ENCODE measurements at places on chromosomes 6 and 20. TPM values are rescaled to one million over a fixed set of nuclear protein-coding genes. Genes with fewer than 3 reads are reported as not detected.

DNA sequence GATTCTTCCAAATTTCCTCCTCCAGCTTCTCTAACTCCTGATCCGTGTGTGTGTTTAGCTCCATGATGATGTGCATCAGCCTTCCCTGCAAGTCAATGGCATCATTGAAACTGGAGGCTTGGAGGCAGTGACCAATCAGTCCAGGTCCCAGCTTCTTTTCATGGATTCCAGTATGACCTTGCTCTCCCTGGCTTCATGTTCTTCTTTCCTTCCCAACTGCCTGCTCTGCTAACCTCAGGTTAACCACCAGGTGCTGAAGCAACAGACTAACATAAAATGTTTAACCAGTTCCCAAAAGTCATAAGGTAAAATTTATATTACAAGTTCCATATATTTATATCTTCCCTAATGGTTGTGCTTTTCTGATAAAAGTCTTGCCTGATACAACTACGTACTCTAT, 512.8 kb upstream of the EPHA7 start:
- DNase-seq: no peak
- no peak overlapping the region for H3K27ac ChIP-seq
- H3K36me3 ChIP-seq: no peaks in the 10 kb centered on the region
- H3K4me3 ChIP-seq: no peak overlapping the region

DNA sequence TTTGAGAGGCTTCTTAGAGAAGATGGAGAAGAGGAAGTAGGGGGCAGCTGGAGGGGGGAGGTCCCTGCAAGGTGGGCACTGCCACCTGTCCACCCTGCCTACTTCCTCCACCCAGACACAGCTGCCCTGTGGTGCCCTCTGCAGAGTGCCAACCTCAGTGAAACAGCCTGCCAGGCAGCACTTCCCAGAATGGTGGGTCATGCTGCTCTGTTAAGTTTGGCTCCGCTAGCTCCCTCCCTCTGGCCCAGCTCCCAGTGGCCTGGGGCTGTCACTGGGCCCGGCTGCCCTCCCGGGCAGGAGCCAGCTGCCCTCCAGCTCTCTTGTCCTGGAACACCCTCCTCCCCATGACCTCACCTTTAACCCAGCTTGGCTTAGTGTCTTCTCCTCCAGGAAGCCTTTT, 5.1 kb upstream of the EPB41L1 start:
- H3K4me1 ChIP-seq: peaks cover 17% of the 10 kb centered on the region
- DNase-seq: peak; percentile 89
- no peaks in the 10 kb centered on the region for H3K36me3 ChIP-seq
- H3K27me3 ChIP-seq: no peaks in the 10 kb centered on the region
- no peak overlapping the region for H3K4me3 ChIP-seq
- peak overlapping the region; percentile 94 for H3K27ac ChIP-seq

PCK1 gene
- polyA plus RNA-seq: 0.56 TPM

DNA sequence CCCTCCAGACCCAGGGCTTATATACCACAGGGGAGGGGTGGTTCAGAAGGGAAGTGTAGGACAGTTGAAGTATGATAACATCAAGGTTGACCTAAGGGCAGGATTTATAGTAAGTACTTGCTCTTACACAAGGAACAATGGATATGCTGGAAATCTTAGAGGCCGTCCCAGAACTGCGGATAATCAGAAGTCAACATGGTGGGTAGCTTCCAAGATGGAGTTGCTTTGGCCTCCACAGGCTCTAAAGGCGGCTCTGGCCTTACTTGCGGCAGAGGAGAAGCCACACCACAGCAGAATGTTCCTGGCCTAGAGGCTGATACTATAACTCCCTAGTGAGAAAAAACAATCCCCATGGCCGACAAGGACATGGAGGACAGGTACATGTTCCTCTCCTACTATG, 344.7 kb downstream of the CDC5L start:
- H3K27me3 ChIP-seq: no peaks in the 10 kb centered on the region
- H3K36me3 ChIP-seq: no peaks in the 10 kb centered on the region
- no peak overlapping the region for H3K4me3 ChIP-seq

OXT gene
- polyA plus RNA-seq: not detected

LTA gene
- 0.20 TPM for polyA plus RNA-seq

DPPA5 gene
- polyA plus RNA-seq: not detected

- no peaks in the 10 kb centered on the region for H3K4me1 ChIP-seq
- H3K27me3 ChIP-seq: no peaks in the 10 kb centered on the region
- H3K4me3 ChIP-seq: no peak overlapping the region
- DNase-seq: no peak
Observed at GRCh38 chr6:782141-782540, 89.2 kb upstream of the EXOC2 start.

DNA sequence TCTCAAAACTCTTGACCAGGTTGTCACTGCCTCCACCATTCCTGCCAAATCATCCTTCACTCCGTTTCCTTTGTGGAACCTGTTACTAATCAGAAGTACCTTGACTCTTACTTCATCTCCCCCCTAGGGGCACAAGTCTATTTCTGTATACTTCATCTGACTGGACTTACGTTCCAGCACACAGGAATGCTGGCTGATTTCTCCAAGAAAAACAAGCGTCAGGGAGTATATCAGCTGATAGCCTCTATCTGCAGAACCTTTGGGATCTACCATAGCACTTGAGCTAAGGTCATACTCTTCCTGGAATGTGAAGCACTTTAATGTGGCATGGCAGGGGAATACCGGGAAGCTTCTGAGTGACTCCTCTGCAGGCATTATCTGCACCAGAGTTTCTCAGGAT, 178.1 kb upstream of the MOCS1 start:
- no peak overlapping the region for H3K4me3 ChIP-seq
- no peak for DNase-seq
- H3K27ac ChIP-seq: no peak overlapping the region
- H3K36me3 ChIP-seq: no peaks in the 10 kb centered on the region

PRSS16 gene
- 1.1 TPM for polyA plus RNA-seq

DNA sequence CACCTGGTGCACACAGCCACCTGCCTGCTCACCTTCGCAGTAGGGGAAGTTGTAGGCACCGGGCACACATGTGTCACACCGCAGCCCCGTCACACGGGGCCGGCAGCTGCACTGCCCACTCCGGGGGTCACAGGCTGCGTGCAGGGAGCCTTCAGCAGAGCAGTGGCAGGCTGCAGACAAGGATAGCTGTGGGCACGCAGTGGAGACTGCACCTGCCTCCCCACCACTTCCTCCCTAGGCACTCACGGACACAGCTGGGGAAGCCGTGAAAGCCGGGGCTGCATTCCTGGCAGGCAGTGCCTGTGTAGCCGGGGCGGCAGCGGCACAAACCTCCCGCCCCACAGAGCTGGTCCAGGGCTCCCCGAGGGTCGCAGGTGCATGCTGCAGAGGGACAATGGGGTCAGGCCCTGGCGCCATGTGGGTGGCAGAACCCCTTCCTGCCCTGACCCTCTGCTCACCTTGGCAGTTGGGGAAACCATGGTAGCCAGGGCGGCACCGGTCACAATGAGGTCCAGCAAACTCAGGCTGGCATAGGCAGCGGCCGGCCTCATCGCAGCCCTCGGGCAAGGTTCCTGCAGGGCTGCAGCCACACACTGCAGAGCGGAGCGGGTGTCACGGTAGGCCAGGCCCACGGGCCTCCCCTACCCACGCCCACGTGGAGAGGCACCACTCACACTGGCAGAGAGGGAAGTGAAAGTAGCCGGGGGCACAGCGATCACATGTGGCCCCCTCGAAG, 29.4 kb downstream of the LAMA5 start:
- DNase-seq: no peak
- no peaks in the 10 kb centered on the region for H3K36me3 ChIP-seq
- no peaks in the 10 kb centered on the region for H3K27me3 ChIP-seq
- no peak overlapping the region for H3K27ac ChIP-seq
- no peak overlapping the region for H3K4me3 ChIP-seq

DNA sequence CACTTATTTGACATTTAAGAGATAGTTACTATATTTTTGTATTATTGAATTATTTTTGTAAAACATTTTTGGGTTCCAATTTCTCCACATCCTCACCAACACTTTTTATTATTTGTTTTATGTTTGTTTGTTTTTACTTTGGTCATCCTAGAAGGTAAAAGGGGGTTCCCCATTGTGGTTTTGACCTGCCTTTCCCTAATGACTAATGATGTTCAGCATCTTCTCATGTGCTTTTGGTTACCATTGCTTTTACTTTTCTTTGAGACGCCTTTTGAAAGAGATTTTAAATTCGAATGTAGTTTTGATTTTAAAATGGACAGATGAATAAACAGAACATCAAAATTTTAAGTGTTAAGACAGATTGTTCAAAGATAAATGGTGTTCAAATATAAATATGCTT, 46.9 kb downstream of the AK9 start:
- H3K4me3 ChIP-seq: no peak overlapping the region
- H3K4me1 ChIP-seq: no peaks in the 10 kb centered on the region
- no peak for DNase-seq
- no peaks in the 10 kb centered on the region for H3K36me3 ChIP-seq

- H3K4me1 ChIP-seq: no peaks in the 10 kb centered on the region
- H3K36me3 ChIP-seq: no peaks in the 10 kb centered on the region
- no peaks in the 10 kb centered on the region for H3K27me3 ChIP-seq
- H3K27ac ChIP-seq: no peak overlapping the region
- DNase-seq: no peak
Observed at GRCh38 chr6:6844530-6844929, 256.0 kb downstream of the LY86 start.

CCDC170 gene
- polyA plus RNA-seq: 3.5 TPM

GRCh38 chr20:35710039-35710438, 10.8 kb downstream of the ROMO1 start:
- peaks cover 3% of the 10 kb centered on the region for H3K4me1 ChIP-seq
- H3K27ac ChIP-seq: no peak overlapping the region
- H3K36me3 ChIP-seq: peaks cover 97% of the 10 kb centered on the region
- H3K27me3 ChIP-seq: no peaks in the 10 kb centered on the region
- no peak for DNase-seq
- no peak overlapping the region for H3K4me3 ChIP-seq

OPN5 gene
- polyA plus RNA-seq: not detected

DNA sequence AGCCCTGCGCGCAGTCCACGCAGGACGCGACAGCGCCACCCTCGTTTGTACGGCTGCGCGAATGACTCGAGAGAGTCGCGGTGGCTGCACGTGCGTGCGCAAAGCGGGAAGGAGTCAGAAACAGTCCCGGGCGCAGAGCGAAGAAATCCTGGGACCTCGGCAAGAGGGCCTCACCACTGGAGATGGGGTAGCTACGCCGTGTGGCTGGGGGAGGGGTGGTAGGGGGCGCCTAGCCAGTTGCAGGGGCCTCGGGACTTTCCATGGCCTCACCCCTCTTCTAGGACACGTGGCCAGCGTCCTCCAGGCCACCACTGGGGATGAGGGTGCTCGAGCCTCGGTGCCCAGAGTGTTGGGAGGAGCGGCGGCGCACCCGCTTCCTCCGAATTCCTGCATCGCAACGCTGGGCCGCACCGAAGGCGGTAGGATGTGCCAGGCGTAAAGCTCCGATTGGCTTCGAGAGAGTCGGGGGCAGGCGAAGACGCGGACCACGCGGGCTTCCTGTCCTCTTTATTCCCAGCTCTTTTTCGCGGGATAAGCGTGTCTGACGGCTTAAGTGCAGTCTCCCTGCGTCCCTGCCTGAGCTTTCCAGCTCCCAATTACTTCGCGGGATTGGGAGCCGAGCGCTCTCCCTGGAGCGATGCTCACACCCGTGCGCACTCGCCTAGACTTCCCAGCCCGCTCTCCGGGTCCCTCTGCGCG, 38.7 kb downstream of the NCR2 start:
- H3K27me3 ChIP-seq: peaks cover 74% of the 10 kb centered on the region
- peaks cover 16% of the 10 kb centered on the region for H3K4me1 ChIP-seq
- H3K36me3 ChIP-seq: no peaks in the 10 kb centered on the region
- DNase-seq: no peak
- H3K27ac ChIP-seq: no peak overlapping the region

- no peak overlapping the region for H3K27ac ChIP-seq
- no peak for DNase-seq
- no peak overlapping the region for H3K4me3 ChIP-seq
- H3K36me3 ChIP-seq: no peaks in the 10 kb centered on the region
Observed at GRCh38 chr6:12353731-12354130, 63.6 kb downstream of the EDN1 start.

FLRT3 gene
- polyA plus RNA-seq: 9.2 TPM

DNA sequence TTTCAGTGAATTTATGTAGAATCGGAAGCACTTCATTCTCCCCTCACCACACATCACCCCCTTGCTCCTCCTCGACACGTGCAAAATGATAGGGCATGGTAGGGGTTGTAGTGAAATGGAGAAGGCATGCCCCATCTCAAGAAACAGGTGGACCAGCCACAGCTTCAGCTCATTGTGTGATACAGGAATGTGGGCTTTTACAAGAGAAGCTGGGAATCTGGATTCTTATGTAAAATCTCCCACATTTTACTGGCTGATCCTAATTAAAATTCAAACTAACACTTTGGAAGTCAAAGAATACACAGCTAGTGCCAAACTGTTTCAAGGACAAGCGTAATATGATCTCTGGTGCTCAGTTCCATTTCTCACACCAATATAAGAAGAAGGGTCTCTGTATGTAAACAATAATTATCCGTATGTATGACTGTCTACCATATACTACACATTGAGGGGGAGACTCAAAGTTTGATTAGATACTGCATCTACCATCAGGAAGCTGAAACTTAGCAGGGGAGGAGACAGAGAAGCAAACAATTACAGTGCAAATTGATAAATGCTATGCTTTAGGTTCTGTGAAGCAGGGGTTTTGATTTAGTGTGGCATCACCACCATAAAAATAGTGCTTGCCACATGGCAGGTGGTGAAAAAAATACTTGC, 24.3 kb upstream of the KIAA0408 start:
- no peaks in the 10 kb centered on the region for H3K36me3 ChIP-seq
- H3K27me3 ChIP-seq: no peaks in the 10 kb centered on the region
- no peak overlapping the region for H3K27ac ChIP-seq
- peaks cover 34% of the 10 kb centered on the region for H3K4me1 ChIP-seq

GSTA1 gene
- 1,070 TPM for polyA plus RNA-seq

DNA sequence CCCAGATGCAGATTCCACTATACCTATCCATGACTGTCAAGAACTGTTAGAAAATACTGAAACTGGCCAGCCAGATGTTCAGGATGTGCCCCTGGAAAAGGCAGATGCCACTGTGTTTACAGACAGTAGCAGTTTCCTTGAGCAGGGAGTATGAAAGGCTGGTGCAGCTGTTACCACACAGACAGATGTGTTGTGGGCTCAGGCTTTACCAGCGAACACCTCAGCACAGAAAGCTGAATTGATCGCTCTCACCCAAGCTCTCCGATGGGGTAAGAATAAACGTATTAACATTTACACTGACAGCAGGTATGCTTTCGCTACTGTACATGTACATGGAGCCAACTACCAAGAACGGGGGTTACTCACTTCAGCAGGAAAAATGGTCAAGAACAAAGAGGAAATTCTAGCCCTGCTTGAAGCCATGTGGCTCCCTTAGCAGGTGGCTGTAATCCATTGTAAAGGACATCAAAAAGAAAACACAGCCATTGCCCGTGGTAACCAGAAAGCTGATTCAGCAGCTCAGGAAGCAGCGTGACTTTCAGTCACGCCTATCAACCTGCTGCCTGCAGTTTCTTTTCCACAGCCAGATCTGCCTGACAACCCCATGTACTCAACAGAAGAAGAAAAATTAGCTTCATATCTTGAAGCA, 459.7 kb upstream of the HTR1E start:
- H3K27me3 ChIP-seq: no peaks in the 10 kb centered on the region
- no peaks in the 10 kb centered on the region for H3K36me3 ChIP-seq
- no peak for DNase-seq
- H3K4me1 ChIP-seq: no peaks in the 10 kb centered on the region

- H3K4me3 ChIP-seq: no peak overlapping the region
- H3K36me3 ChIP-seq: no peaks in the 10 kb centered on the region
- peak overlapping the region; percentile 47 for H3K27ac ChIP-seq
- no peaks in the 10 kb centered on the region for H3K27me3 ChIP-seq
- peaks cover 45% of the 10 kb centered on the region for H3K4me1 ChIP-seq
Observed at GRCh38 chr6:136716917-136717715, 75.2 kb downstream of the MAP3K5 start.
